ENCODE measurements at places on chromosomes 4 and X. TPM values are rescaled to one million over a fixed set of nuclear protein-coding genes. Genes with fewer than 3 reads are reported as not detected.

Gene HSFX3
- polyA plus RNA-seq, result not detected

Gene ZIC3
- polyA plus RNA-seq, result not detected

- no peaks in the 10 kb centered on the region for H3K4me1 ChIP-seq
- H3K36me3 ChIP-seq, result no peaks in the 10 kb centered on the region
- H3K27ac ChIP-seq, result no peak overlapping the region
- H3K27me3 ChIP-seq, result peaks cover 30% of the 10 kb centered on the region
Measured at GRCh38 chr4:41569961-41570360, 32.0 kb downstream of the LIMCH1 start.

GRCh38 chr4:104728380-104729122 lies 233.9 kb upstream of the CXXC4 start:
- H3K27me3 ChIP-seq, result no peaks in the 10 kb centered on the region
- no peak overlapping the region for H3K4me3 ChIP-seq
- H3K4me1 ChIP-seq, result no peaks in the 10 kb centered on the region

- H3K27ac ChIP-seq, result peak overlapping the region; percentile 41
- no peaks in the 10 kb centered on the region for H3K27me3 ChIP-seq
- H3K36me3 ChIP-seq, result no peaks in the 10 kb centered on the region
- DNase-seq, result peak; percentile 44
- H3K4me3 ChIP-seq, result no peak overlapping the region
Measured at GRCh38 chr4:169397762-169398161, 127.0 kb upstream of the SH3RF1 start.

DNA sequence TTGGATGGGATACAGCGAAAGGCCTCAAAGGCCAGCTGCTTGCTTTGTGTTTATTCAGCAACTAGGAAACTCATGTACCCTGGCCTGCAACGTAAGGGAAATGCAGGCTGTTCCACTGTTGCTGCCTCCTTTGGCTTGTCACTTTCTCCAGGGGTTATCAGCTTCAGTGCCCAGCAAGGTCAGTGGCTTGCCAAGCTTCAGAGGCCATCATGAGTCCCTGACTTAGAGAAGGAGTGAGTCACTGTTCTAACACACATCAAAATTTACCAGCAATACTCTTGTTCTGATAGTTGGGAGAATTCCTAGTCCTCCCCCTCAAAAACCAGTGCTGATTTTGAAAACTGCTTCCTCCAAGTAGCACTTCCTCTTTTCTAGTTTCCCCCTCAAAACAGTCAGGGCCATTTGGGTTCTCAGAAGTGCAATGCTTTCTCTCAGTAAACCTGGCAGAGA lies 250.8 kb downstream of the ARHGAP24 start:
- no peak overlapping the region for H3K4me3 ChIP-seq
- DNase-seq, result peak; percentile 30
- H3K36me3 ChIP-seq, result no peaks in the 10 kb centered on the region
- no peaks in the 10 kb centered on the region for H3K27me3 ChIP-seq
- no peaks in the 10 kb centered on the region for H3K4me1 ChIP-seq

- no peaks in the 10 kb centered on the region for H3K4me1 ChIP-seq
- H3K27me3 ChIP-seq, result no peaks in the 10 kb centered on the region
- no peak overlapping the region for H3K4me3 ChIP-seq
- H3K27ac ChIP-seq, result no peak overlapping the region
Measured at GRCh38 chrX:13852001-13852695, 35.3 kb upstream of the GPM6B start.

- H3K36me3 ChIP-seq, result no peaks in the 10 kb centered on the region
- H3K27ac ChIP-seq, result no peak overlapping the region
- DNase-seq, result no peak
- H3K4me3 ChIP-seq, result no peak overlapping the region
- no peaks in the 10 kb centered on the region for H3K27me3 ChIP-seq
- no peaks in the 10 kb centered on the region for H3K4me1 ChIP-seq
Measured at GRCh38 chr4:161291222-161291621, 872.6 kb downstream of the FSTL5 start.

- no peaks in the 10 kb centered on the region for H3K36me3 ChIP-seq
- H3K27me3 ChIP-seq, result no peaks in the 10 kb centered on the region
- H3K4me3 ChIP-seq, result no peak overlapping the region
- H3K4me1 ChIP-seq, result peaks cover 18% of the 10 kb centered on the region
- H3K27ac ChIP-seq, result peak overlapping the region; percentile 73
- DNase-seq, result peak; percentile 90
Measured at GRCh38 chr4:27005501-27005900, 144.9 kb downstream of the STIM2 start.

DNA sequence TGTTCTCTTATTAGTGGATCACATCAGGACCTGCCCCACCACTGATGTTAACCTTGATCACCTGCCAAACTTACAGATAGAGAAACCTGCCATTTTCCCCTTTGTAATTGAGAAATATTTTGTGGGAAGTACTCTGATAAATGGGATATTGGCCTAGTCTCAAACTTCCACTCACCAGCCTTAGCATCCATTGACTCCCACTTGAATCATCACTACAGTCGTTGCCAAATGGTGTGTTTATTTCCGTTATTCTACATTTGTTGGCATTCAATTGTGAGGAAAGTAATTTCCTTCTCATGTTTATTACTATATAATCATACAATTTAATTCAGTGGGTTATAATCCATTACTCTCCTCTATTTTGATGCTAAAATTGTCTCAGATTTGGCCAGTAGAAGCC lies 156.4 kb upstream of the CXCL13 start:
- H3K36me3 ChIP-seq, result no peaks in the 10 kb centered on the region
- DNase-seq, result no peak
- no peaks in the 10 kb centered on the region for H3K4me1 ChIP-seq
- no peak overlapping the region for H3K27ac ChIP-seq
- no peak overlapping the region for H3K4me3 ChIP-seq

GRCh38 chrX:15293451-15293850 lies 22.0 kb downstream of the ASB11 start:
- DNase-seq, result no peak
- peaks cover 9% of the 10 kb centered on the region for H3K4me1 ChIP-seq
- H3K36me3 ChIP-seq, result no peaks in the 10 kb centered on the region
- no peaks in the 10 kb centered on the region for H3K27me3 ChIP-seq
- H3K27ac ChIP-seq, result no peak overlapping the region

DNA sequence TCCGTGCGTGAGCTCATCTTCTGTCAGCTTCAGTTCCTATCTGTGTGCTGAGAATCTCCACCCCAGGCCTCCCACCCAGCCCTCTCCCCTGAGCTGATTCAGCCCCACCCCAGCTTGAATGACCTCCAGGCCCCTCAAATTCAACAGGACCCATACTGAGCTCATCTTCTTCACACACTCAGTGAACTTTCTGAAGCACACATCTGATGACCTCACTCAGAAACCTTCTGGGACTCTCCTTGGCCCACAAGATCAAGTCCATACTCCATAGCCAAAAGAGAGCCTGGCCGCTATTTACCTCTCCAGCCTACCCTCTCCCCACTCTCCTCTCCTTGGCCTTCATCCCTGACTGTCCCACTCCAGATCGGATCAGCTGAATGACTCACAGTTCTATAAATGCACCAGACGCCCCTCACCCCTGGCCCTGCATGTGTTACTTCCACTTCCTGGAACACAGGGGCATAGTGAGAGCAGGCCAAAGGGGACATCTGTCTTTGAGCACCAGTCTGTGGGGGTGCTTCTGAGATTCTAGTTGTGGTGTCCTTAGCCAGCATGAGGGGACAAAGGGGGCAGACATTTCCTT lies 62.5 kb downstream of the PJA1 start:
- H3K4me3 ChIP-seq, result no peak overlapping the region
- no peaks in the 10 kb centered on the region for H3K36me3 ChIP-seq
- DNase-seq, result no peak
- no peak overlapping the region for H3K27ac ChIP-seq
- no peaks in the 10 kb centered on the region for H3K27me3 ChIP-seq

- no peaks in the 10 kb centered on the region for H3K36me3 ChIP-seq
- no peak for DNase-seq
- H3K4me3 ChIP-seq, result no peak overlapping the region
Measured at GRCh38 chrX:110178179-110178865, 139.6 kb downstream of the AMMECR1 start.

GRCh38 chrX:3371163-3371562 lies 24.7 kb upstream of the MXRA5 start:
- no peaks in the 10 kb centered on the region for H3K4me1 ChIP-seq
- no peak overlapping the region for H3K4me3 ChIP-seq
- H3K27ac ChIP-seq, result no peak overlapping the region
- no peaks in the 10 kb centered on the region for H3K27me3 ChIP-seq

Gene HERC6
- polyA plus RNA-seq, result 1.9 TPM
